Right renal cortex interstitium (tissue), 3 donors: ENCODE measurements at places on chromosomes 12 and 14.

- no peak for DNase-seq
These were observed 87.1 kb downstream of the GPR135 start for GRCh38 chr14:59377991-59378601.

DNA sequence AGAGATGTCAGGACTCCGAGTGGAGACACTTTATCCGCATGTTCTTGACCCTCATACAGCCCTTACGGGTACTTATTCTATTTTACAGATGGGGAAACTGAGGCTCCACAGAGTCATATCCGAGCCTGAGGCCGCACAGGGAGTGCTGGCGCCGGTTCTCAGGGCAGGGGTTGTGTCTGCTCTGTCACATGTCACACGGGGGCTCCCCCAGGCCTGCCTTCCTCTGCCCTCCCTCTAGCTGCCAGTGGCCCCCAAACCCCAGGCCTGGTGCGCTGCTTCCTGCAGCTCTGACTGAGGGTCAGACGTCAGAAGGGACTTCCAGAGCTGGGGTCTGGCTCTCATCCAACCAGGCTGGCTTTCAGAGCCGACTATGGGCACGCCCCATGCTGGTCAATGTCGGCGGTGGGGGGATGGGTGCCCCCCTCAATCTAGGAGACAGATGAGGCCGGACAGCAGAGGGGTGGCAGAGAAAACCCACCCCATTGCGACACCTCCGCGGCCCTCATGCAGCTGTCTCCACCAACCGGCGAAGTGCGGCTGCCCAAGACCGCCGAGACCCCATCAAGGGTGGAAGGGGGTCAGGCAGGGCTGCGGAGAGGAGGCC, 811 bp upstream of the INF2 start:
- DNase-seq = no peak

DNA sequence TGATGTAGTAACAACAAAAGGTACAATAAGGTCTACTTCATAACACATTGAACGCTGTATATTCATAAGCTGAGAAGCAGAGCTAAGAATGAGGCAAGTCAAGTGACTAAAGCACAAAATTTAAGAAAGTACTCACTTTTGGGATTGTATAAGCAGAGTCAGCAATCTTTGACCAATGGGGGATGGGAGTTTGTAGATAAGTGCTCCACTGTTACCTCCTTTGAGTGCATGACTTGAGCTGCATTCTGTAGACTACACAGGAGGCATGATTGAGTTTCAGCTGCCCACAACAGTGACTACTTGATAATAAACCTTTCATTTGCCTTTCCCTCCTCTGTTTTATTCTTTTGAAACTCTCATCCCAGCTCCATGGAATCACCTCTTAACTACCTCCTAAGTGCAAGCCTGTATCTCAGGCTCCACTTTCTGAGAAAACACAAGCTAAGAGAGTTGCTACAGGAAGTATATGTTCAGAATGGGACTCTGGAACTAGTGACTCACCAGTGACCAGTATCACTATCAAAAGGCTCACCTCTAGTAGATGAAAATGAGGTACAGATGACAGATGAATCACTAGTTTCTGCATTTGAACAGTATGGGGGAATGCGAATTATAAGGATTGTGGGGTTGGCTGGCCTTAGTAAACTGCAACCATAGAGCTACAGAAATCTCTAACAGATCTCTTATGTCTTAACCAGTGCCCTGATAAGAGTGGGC, 49.2 kb downstream of the SLC35F4 start:
- DNase-seq = no peak

GRCh38 chr14:57227083-57227482, 41.6 kb downstream of the EXOC5 start:
- DNase-seq = no peak

GRCh38 chr14:86865934-86866333, 1127.0 kb downstream of the GALC start:
- DNase-seq = no peak

DNA sequence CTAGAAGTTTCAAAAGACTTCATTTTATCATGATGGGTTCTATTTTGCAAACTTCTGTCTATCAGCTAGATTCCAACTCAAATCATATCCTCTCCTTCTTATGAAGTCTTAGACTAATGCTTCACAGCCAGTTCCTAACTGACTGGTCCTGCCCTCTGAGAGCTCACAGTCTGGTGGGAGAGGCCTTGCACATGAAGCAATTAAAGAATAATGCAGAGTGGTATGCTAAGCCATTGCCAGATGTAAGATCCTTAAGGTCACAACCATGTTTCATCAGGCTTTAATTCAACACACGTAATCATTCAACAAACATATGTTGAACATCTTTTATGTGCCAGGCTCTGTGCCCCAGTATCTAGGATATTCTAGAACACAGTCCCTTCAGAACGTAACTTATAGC, 125.8 kb upstream of the TMPO start:
- DNase-seq = no peak
